ENCODE measurements at places on chromosomes 5 and 9.

- DNase-seq: no peak
Measured at GRCh38 chr5:125536582-125536981, 790.1 kb upstream of the ZNF608 start.

DNA sequence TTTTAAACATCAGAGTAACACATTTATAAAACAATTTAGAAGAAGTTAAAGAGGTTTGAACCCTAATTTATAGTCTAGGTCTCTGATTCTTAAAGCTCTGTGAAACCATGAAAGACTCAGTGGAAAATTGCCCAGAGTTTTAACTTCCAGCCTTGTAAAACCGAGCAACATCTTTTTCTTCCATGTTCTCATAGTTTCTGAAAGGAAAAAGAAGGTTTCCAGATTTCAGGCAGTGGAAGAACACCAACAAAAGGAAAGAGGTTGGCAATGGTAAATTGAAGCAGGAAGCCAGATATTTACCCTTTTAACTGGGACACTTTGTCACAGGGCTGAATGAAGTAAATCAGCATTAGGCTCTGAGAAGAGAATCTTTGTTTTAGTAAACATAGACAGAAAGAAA is 1999.3 kb downstream of the MAT2B start:
- no peak for DNase-seq

DNA sequence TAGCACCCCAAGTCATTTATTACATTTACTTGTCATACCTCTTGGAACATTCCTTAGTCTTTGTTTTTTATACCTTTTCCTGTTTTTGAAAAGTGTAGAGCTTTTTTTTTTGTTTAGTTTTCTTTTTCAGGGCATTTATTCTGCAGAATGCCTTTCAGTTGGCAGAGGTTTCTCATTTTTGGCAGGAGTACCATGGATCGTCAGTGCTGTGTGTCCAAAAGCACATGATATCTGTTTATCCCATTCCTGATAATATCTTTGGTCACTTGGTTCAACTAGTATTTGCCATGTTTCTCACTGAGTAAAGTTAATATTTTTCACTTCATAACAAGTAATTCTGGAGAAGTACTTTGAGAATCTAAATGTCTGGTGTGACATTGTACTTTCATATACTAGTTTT is 10.7 kb downstream of the OGN start:
- DNase-seq: no peak

- no peak for DNase-seq
Measured at GRCh38 chr5:124370601-124371000, 375.8 kb downstream of the ZNF608 start.

DNA sequence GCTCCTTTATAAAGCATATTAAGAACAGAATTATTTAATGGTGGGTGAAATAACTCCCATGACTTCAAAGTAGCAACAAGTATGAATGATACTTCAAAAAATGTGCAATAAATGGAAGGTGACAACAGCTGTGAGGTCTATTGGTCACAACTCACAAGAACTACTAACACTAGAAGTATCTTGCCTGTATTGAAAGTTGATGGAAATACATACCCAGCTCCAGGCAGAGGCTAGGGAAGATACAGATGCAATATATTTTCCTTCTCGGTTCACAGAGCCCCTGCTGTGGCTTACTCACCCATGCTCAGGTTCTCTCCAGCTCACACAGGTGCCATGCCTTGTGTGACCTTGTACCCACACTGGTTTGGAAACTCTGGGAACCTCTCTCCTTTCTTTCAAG is 133.8 kb downstream of the LIFR start:
- no peak for DNase-seq

- DNase-seq: no peak
Measured at GRCh38 chr9:18493451-18493993, 19.6 kb downstream of the ADAMTSL1 start.

DNA sequence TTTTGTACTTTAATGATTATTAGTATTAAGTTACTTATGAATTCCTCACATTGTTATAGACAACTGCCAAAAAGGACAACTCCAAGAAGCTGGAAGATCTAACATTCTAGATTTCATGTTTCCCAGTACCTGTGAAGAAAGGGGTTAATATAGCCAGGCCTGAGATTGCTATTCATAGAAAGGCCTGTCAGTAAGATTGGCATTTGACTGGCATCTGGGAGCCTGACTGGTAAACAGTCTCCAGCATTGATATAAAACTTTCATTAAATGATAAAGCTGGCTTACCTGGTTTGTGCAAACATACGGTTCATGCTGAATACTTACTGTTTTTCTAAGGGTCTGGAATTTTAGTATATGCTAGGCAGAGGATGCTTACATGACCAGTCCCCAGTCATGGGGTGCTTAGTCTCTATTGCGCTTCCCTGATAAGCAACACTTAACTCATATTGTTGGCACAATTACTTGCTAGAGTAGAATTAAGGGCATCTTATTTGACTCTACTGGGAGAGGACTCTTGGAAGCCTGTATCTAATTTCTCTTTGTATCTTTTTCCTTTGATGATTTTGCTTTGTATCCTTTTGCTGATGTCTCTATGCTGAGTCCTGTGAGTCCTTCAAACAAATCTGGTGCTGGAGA is 340.4 kb upstream of the SEMA6A start:
- DNase-seq: no peak

- no peak for DNase-seq
Measured at GRCh38 chr9:81906671-81907070, 21.6 kb upstream of the SPATA31D4 start.

- DNase-seq: no peak
Measured at GRCh38 chr5:31396611-31397295, 135.1 kb downstream of the DROSHA start.

Data from heart right ventricle (tissue), 16 donors.